MCF 10A (cell line): ENCODE measurements at places on chromosomes 12 and 14. TPM values are rescaled to one million over a fixed set of nuclear protein-coding genes. Genes with fewer than 3 reads are reported as not detected.

DNA sequence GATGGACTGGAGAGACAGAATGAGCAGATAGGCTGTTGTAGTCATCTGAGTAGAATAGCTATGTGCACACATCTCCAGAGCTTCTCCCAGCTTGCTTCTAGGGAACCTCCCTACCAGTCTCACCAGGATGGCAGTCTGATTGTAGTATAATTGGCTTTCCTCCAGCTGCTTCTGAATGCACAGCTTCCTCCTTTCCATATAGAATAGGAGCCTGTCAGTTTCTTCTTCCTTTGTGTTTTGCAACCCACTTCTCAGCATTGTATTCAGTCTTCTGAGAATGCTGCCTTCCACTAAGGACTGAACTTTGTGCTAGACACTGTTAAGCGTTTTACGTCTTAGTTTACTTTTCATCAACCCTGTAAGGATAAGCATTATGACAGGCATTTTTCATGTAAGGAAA is 2.2 kb upstream of the CSAD start:
- H3K27ac ChIP-seq = no peak overlapping the region
- no peak for DNase-seq
- H3K4me3 ChIP-seq = peak overlapping the region; percentile 95
- H3K4me1 ChIP-seq = peaks cover 26% of the 10 kb centered on the region
- H3K36me3 ChIP-seq = peaks cover 69% of the 10 kb centered on the region

DNA sequence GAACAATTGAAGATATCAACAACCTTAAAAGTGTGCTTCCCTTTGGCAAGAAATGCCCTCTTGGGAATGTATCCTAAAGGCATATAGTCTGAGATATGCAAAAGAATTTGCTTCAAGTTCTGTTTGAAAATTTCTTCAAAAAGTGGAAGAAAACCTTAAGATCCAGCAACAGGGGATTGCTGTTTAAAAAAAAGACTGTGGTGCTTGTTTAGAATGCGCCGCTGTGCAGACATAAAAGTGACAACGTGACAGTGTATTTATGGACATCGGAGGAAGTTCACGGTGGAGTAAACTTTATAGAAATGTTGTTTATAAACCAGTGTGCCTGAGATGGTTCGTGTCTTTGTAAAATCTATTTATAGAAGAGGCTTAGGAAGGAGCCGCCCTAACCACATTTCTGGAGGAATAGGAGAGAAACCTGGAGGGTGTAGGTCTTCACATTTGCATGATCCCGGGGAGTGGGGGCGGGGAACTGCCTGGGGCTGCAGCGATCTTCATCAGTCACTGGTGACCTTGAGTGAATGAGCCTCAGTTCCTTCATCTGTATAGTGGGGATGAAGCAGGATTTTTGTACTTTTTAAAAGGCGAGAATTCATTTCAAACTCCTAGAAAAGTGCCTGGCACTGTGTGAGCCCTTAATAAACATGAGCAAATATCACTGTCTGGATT is 27.5 kb downstream of the ADGRD1 start:
- H3K36me3 ChIP-seq = no peaks in the 10 kb centered on the region
- H3K4me1 ChIP-seq = no peaks in the 10 kb centered on the region
- no peak overlapping the region for H3K27ac ChIP-seq
- no peak for DNase-seq

DNA sequence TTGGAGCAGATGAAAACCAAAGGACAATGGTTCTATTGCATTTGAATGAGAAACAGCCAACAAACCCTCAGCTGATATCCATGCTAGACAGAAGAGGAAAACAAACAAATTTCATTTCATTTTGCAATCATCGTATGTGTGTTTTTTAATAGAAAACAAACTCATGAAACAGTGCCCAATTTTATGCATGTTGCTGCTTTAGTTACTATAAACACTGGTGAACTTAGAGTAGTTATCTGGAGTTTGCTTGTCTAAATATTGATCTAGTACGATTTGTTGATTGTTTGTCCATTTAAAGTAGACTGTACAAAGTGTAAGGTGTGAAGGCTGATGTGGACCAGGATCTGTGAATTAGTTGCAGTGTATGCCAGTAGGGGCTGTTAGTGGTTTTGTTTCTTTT is 166.6 kb downstream of the KITLG start:
- DNase-seq = no peak
- no peak overlapping the region for H3K4me3 ChIP-seq
- H3K36me3 ChIP-seq = no peaks in the 10 kb centered on the region
- no peaks in the 10 kb centered on the region for H3K27me3 ChIP-seq
- H3K27ac ChIP-seq = no peak overlapping the region
- H3K4me1 ChIP-seq = peaks cover 7% of the 10 kb centered on the region

- peaks cover 22% of the 10 kb centered on the region for H3K27me3 ChIP-seq
- H3K4me3 ChIP-seq = no peak overlapping the region
- DNase-seq = no peak
- no peak overlapping the region for H3K27ac ChIP-seq
Measured at GRCh38 chr12:124242529-124243065, 52.3 kb upstream of the RFLNA start.

DNA sequence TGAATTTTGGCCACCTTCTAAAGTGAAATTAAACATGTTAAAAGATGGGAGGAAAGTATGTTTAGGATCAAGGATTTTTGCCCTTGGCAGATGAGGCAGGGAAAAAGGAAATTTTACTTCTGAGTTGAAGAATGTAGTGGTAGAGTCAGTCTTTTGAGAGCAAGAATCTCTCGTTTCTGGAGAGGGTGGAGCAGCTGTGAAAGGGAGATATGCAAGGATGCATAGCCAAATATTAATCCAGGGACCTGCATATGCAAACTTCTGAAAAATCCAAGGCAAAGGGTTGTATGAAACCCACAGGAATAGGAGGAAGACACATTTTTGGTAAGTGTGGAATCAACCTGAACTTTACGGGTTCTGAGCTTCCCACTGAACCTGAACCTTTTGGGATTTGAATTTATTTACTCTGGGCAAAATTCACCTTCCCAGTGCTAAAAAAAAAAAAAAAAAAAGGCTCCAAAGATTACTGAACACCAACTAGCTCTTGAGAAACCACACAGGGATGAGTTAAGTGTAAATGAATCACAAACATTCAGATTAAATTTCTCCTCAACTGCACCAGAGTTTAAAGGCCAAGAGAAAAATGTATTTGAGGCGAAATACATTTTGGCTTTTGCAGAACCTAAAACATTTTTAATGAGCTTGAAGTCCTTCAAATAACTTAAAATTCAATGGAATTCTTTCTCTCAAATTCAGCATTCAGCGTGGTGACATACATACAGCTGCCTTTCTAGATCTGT is 187.1 kb upstream of the CDKN3 start:
- no peaks in the 10 kb centered on the region for H3K27me3 ChIP-seq
- H3K4me1 ChIP-seq = peaks cover 52% of the 10 kb centered on the region
- H3K36me3 ChIP-seq = no peaks in the 10 kb centered on the region

GRCh38 chr14:93857500-93858283 is 69.4 kb upstream of the PRIMA1 start:
- no peaks in the 10 kb centered on the region for H3K4me1 ChIP-seq
- H3K36me3 ChIP-seq = no peaks in the 10 kb centered on the region
- peaks cover 54% of the 10 kb centered on the region for H3K27me3 ChIP-seq

Gene POLE2
- 1.9 and 3.8 TPM in 2 replicates for total RNA-seq

DNA sequence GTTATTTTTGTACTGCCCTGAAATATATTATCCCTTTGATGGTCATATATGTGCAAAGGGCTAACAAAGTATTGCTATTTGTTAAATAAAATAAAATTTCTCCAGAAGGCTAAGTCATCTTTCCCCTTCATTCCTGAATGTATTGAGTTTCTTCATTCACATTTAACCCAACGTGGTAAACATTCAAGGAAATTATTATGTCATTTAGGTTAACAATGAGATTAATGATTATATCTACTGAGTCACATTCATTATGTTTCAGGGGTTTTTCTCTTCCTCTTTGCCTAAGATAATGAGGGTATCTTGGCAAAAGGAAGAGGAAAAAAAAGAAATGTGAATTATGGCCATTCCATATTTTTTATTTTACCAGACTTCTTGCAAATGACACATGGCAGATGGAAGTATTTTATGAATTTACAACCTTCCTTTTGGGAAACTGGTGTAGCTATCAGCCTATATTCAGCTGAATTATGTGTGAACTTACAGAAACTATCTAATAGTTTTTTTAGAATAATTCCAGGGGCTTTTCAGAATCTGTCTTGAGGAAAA is 27.2 kb downstream of the TSPAN8 start:
- H3K27me3 ChIP-seq = peaks cover 27% of the 10 kb centered on the region
- DNase-seq = no peak
- H3K4me1 ChIP-seq = peaks cover 13% of the 10 kb centered on the region
- no peak overlapping the region for H3K4me3 ChIP-seq
- H3K27ac ChIP-seq = no peak overlapping the region

DNA sequence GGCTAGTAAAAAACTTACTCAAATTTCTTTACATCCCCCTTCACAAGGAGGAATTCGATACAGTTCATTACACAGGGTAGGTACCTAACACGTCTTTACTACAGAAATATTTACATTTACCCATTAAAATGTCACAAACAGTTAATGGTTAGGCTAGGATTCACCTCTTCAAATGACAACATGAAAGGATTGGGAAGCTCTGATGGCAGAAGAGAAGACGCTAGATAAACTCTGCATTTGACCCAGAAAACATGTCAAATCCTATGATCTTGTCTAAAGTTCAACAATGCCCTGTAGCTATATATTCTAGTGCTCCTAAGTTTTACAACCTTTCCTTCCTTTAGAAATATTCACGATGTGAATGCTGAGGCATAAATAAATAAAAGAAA is 64.8 kb downstream of the DENND5B start:
- DNase-seq = no peak
- H3K27me3 ChIP-seq = no peaks in the 10 kb centered on the region
- H3K4me1 ChIP-seq = peaks cover 27% of the 10 kb centered on the region
- H3K36me3 ChIP-seq = no peaks in the 10 kb centered on the region
- H3K4me3 ChIP-seq = no peak overlapping the region

Gene DLK1
- not detected in 2 replicates for total RNA-seq

GRCh38 chr14:59317798-59318505 is 129.5 kb downstream of the DAAM1 start:
- peaks cover 15% of the 10 kb centered on the region for H3K4me1 ChIP-seq
- H3K27me3 ChIP-seq = no peaks in the 10 kb centered on the region
- no peak for DNase-seq
- no peak overlapping the region for H3K4me3 ChIP-seq
- H3K36me3 ChIP-seq = no peaks in the 10 kb centered on the region

- DNase-seq = no peak
- H3K4me1 ChIP-seq = no peaks in the 10 kb centered on the region
- no peak overlapping the region for H3K4me3 ChIP-seq
- H3K27ac ChIP-seq = no peak overlapping the region
- H3K27me3 ChIP-seq = no peaks in the 10 kb centered on the region
Measured at GRCh38 chr14:58367296-58367695, 28.4 kb upstream of the TOMM20L start.

DNA sequence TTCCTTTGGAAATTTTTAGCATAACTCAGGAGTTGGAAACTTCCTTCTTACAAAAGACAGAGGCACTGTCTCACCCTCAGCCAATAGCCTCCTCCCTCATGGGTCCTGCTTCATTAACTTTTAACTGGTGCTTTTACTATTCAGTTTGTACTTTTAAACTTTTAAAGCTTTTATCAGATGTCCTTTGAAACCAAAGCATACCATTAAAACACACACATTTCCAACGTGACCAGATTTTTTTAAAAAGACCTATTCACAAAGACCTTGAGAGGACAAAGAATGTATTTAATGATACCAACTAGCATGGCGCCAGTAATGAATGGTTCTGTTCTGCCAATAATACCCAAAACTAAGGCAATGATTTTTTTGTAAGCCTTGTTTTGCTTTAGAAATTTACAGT is 173.6 kb upstream of the EEA1 start:
- no peaks in the 10 kb centered on the region for H3K36me3 ChIP-seq
- H3K4me1 ChIP-seq = no peaks in the 10 kb centered on the region
- H3K27ac ChIP-seq = no peak overlapping the region
- no peak for DNase-seq
- no peak overlapping the region for H3K4me3 ChIP-seq
- no peaks in the 10 kb centered on the region for H3K27me3 ChIP-seq

Gene TSPAN8
- total RNA-seq = not detected in 2 replicates

GRCh38 chr12:126704609-126705008 is 1562.4 kb upstream of the TMEM132C start:
- no peak overlapping the region for H3K4me3 ChIP-seq
- H3K4me1 ChIP-seq = peaks cover 16% of the 10 kb centered on the region
- no peak overlapping the region for H3K27ac ChIP-seq
- no peaks in the 10 kb centered on the region for H3K27me3 ChIP-seq

DNA sequence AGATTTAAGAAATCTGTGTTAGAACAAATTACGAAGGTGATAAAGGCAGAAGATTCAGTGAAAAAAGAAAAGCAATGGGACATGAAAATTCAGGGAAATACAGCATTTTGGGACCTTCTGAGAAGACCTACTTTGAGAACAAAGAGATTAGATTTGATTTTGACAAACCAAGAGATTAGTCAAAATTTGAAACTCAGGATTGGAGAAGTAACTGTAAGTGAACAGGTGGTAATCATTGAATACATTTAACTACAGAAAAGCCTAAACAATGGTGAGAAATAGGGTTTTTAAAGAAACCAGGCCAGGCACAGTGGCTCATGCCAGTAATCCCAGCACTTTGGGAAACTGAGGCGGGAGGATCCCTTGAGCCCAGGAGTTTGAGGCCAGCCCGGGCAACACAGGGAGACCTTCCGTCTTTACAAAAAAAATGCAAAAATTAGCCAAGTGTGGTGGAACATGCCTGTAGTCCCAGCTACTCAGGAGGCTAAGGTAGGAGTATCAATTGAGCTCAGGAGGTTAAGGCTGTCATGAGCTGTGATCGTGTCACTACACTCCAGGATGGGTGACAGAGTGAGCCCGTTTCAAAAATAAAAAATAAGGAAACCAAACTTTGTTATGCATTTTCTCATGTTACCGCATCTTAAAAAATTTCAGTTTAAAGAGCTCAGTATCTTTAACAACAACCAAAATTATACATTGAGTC is 8.9 kb upstream of the SAV1 start:
- peak overlapping the region; percentile 73 for H3K27ac ChIP-seq
- DNase-seq = no peak
- peaks cover 6% of the 10 kb centered on the region for H3K36me3 ChIP-seq
- H3K27me3 ChIP-seq = no peaks in the 10 kb centered on the region
- peak overlapping the region; percentile 32 for H3K4me3 ChIP-seq

GRCh38 chr12:50924439-50925341 is 27.7 kb upstream of the HIGD1C start:
- peak overlapping the region; percentile 93 for H3K27ac ChIP-seq
- peaks cover 33% of the 10 kb centered on the region for H3K4me1 ChIP-seq
- H3K4me3 ChIP-seq = peak overlapping the region; percentile 96
- H3K27me3 ChIP-seq = no peaks in the 10 kb centered on the region

Gene RNASE3
- total RNA-seq = not detected in 2 replicates
